Stimulated activated CD8-positive, alpha-beta memory T cell treated with anti-CD3 and anti-CD28 coated beads, Interleukin-7, amount 100 ng/mL, for 48 hours (primary cell): ENCODE measurements at places on chromosomes 12 and 14.

DNA sequence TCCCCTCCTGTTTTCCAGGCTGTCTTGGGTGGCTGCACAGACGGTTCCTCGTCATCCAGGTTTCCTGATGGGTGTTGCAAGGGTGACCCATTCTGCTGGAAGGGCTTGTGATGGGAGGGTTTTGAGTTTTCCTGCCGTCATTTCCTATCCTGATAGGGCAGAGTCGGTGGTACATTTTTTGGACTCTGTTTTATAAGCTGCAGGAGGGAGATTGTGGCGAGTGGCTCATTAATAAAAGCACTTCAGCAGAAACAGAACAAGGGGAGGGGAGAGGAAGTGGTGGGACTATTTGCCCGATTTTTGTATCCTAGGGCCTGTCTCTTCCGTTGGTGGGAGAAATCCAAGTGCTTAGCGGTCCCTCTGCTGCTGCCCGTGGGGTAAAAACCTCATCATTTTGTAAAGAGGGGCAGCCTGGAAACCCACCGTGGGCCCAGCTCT lies 40.0 kb downstream of the TSPAN9 start:
- no peak for DNase-seq

DNA sequence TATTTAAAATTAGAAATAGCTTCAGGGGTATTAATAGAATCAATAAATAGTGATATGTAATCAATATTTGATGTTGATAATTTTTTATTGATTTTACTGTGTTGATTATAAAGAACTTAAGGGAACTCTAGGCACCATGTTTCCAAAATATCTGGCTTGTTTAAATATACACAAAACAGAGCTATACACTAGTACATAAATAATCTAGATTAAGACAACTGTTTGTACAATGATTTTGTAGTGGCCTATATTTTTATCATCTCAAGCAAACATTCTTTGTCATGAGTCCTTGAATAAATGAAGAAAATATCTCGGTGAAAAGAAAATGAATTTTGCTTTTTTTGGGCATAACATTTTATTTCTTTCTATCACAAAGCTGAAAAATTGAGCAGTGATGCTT lies 117.1 kb upstream of the KRR1 start:
- DNase-seq: no peak

DNA sequence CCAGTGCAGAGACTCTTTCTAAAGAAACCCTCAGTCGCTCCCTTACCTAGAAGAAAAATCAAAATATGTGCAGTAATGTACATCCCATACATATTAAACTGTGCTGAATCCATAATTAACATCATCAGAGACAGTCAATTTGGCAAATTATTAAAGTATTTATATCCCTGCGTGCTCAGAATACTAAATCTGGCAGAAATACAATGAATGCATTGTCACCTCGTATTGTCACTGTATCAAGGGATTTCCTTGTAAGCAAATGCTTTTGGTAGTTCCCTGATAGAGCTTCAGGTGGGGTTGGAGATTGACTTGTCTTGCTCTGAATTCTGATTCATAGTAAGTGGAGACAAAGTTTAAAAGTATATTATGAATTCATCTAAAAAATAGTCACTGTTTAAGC lies 319.1 kb downstream of the PPFIA2 start:
- DNase-seq: no peak

GRCh38 chr12:39065455-39065854 lies 160.1 kb upstream of the CPNE8 start:
- DNase-seq: no peak

- no peak for DNase-seq
Measured at GRCh38 chr12:130788515-130788914, 50.5 kb downstream of the STX2 start.

- no peak for DNase-seq
Measured at GRCh38 chr12:33724867-33725266, 285.2 kb upstream of the SYT10 start.

DNA sequence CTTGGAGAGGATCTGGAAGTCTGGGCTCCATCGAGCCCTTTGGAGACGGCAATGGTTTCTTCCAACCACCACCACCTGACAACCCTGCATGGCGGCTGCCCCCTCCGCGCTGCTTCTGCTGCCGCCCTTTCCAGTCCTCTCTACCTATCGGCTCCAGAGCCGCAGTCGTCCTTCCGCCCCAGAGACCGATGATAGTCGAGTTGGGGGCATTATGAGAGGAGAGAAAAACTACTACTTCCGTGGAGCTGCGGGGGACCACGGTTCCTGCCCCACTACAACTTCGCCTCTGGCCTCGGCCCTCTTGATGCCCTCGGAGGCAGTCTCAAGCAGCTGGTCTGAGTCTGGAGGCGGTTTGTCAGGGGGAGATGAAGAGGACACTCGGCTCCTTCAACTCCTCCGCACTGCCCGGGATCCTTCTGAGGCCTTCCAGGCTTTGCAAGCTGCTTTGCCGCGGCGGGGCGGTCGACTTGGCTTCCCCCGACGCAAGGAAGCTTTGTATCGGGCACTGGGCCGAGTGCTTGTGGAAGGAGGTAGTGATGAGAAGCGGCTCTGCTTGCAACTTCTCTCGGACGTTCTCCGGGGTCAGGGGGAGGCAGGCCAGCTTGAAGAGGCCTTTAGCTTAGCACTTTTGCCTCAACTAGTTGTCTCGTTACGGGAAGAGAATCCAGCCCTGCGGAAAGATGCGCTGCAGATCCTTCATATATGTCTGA lies 499 bp downstream of the TOGARAM1 start:
- DNase-seq: peak; percentile 3

- DNase-seq: no peak
Measured at GRCh38 chr14:58963873-58964597, 224.4 kb upstream of the DAAM1 start.

DNA sequence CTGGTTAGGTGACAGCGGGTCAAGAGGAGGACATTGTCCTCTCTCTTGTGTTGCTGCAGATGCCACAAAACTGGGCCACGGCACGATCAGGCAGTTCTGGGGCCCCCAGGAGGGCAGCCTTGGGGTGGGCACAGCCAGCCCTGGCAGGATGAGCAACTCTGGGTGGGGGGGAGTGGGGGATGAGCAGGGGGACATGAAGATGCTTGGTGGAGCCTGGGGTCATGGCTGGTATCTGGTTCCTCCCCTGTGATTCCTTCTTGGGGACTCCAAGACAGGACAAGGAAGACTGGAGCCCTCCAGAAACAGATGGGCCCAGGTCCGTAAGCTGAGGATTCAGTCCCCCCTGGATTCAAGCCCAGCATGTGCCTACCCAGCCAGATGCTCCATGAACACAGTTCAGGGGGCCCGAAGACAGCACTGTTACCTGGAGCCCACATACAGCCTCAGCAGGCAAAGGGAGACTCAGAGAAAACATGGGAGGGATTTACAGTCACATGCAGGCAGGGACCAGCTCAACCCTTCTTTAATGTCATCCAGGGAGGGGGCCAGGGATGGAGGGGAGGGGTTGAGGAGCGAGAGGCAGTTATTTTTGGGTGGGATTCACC lies 10.4 kb downstream of the SERPINA1 start:
- no peak for DNase-seq

DNA sequence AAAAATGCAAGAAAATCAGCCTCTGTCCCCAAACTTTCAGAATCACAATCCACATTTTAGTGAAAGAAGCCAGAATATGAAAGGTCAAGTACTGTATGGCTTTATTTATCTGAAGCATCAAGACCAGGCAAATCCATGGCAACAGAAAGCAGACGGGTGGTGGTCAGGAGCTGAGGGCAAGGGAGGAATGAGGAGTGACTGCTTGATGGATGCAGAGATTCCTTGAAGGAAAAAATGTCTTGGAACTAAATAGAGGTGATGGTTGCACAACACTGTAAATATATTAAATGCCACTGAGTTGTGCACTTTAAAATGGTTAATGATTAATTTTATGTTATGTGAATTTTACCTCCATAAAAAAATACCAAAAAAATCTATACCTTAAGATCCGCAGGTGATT lies 165.1 kb downstream of the GXYLT1 start:
- DNase-seq: no peak
